ENCODE measurements at places on chromosomes 3 and 15. TPM values are rescaled to one million over a fixed set of nuclear protein-coding genes. Genes with fewer than 3 reads are reported as not detected.

C3orf49 gene
- total RNA-seq: not detected

DNAH12 gene
- 0.13 TPM for total RNA-seq

BNIP2 gene
- 80.3 TPM for total RNA-seq

POTEB3 gene
- total RNA-seq: not detected

ROPN1B gene
- not detected for total RNA-seq

CLDN11 gene
- total RNA-seq: 50.9 TPM

C3orf22 gene
- total RNA-seq: not detected

BLM gene
- 1.2 TPM for total RNA-seq

SLC2A2 gene
- not detected for total RNA-seq

HDC gene
- total RNA-seq: not detected

SAMMSON gene
- total RNA-seq: not detected

SKOR1 gene
- total RNA-seq: 0.17 TPM

SCN11A gene
- under 0.01 TPM for total RNA-seq

CEMIP gene
- 994 TPM for total RNA-seq

UROC1 gene
- total RNA-seq: not detected

CEP97 gene
- 10.8 TPM for total RNA-seq

GPR27 gene
- total RNA-seq: 0.26 TPM

AADACL2 gene
- not detected for total RNA-seq

Measured in smooth muscle cell of the pulmonary artery (primary cell).